CD4-positive, alpha-beta T cell treated with Interleukin-1 beta for 1 hour (primary cell): ENCODE measurements at places on chromosomes 6 and 20.

DNA sequence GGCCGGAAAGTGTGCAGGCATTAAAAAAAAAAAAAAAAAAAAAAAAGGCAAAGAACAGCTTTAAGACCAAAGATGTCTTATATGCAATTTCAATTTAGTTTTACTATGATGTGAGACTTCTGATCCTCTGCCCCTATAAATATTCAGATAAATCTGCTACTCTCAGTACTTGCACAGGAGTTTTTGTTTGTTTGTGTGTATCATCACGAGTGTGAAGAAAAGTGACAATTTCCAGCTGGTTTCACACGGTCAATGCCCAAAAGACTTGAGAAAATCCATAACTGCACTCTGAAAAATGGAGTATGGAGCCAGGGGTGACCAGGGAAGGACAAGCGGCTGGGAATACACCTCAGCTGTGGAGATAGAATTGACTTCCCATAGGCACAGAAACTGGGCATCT lies 757.7 kb downstream of the C6orf118 start:
- DNase-seq, result no peak

GRCh38 chr6:112984899-112985298 lies 637.8 kb downstream of the RFPL4B start:
- no peak for DNase-seq

DNA sequence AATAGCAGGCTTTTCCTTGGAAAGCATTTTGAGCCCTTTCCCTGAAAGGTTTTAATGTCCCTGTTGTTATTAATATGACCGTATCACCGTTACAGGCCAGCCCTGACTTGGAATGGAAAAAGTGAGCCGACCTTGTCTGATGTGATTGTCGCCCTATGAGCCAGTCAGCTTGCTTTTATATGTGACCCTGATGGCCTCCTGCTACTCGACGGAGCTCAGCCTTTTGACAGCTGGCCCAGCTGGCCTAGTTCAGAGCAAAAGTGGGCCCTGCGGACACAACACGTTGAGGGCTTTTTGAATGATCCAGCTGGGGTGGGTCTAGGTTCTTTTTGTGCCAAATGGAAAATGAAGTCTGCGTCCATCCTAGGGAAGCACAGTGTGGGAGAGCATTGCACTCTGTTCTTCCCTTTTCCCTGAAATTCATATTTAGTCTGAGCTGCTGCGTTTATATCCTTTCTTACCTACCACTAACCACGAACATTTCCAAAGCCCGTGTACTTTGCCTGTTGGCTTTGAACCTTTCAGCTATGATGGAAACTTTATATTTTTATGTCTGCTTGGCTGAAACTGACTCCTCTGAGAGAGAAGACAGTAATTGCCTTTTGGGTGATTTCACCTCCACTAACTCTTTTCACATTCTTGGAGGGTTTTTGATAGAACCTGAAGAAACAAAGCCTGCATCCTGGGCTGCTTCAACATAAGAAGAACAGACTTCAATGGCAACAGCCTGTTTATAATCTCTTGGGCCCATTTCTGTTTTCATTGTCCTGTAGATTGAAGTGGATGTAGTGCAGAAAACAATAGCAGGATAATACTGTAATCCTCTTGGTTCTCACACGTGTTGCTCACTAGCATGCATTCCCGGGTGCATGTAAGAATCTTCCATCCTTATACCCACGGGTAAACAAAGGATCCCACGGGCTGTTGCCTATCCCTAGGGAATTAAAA lies 121.8 kb upstream of the HDGFL1 start:
- no peak for DNase-seq

- DNase-seq, result no peak
These were observed 285.1 kb downstream of the CENPW start for GRCh38 chr6:126625019-126625418.

GRCh38 chr20:17875981-17876385 lies 92.6 kb downstream of the SNX5 start:
- no peak for DNase-seq

- DNase-seq, result no peak
These were observed 151.6 kb downstream of the SOBP start for GRCh38 chr6:107641500-107641941.

- DNase-seq, result no peak
These were observed 57.2 kb downstream of the TMEM200A start for GRCh38 chr6:130423044-130423443.

DNA sequence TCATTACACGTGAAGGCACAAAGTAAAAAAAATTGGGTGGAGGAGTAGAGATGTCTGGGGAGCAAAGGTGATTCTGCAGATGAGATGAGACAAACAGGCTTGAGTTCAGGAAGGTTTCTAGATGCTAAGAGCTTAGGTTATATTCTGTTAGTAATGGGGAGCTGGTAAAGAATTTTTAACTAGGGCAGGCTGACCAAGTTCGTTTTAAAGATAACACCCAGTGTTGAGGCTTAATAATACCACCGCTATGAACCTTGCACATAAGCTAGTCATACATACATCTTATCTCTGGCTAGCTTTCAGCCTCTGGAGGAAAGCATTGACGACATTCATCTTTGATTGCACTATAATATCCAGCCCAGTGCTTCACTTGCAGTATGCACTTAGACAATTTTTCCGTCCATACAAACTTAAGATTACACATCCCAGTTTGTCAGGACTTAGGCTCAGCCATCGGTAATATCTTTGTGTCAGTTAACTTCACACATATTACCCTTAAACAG lies 12.1 kb downstream of the NHSL1 start:
- no peak for DNase-seq

- no peak for DNase-seq
These were observed 573.1 kb upstream of the RNF217 start for GRCh38 chr6:124389127-124389526.

DNA sequence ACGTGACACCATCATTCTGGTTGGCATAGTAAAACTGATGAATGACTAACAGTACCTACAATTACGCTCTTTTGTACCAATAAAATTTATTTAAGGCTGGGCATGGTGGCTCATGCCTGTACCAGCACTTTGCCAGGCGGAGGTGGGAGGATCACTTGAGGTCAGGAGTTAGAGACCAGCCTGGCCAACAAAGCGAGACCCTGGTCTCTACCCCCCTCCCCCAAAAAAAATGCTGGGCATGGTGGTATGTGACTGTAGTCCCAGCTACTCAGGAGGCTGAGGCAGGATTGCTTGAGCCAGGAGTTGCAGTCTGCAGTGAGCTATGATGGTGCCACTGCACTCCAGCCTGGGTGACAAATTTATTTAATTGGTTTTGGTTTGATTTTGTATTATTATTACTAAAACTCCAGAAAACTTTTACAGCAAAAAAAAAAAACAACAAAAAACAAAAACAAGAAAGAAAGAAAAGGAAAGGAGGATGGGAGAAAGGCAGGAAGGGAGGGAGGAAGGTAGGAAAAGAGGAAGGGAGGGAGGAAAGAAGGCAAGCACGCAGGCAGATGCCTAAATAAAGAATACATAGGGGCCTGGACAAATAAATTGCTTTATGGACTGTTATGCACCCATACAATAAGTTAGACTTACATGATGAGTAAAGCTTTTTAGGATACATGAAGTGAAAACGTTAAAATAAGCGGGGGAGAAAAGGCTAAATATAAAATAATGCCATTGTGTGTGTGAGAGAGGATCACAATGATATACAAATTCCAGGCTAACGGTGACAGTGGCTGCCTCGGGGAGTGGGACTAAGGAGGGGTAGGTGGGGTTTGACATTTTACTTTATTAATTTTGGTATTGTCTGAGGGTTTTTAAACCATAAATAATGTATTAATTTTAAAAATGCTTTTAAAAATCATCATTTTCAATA lies 682 bp upstream of the ZSCAN9 start:
- DNase-seq, result no peak

- DNase-seq, result no peak
These were observed 314.0 kb upstream of the JAG1 start for GRCh38 chr20:10987651-10988383.

DNA sequence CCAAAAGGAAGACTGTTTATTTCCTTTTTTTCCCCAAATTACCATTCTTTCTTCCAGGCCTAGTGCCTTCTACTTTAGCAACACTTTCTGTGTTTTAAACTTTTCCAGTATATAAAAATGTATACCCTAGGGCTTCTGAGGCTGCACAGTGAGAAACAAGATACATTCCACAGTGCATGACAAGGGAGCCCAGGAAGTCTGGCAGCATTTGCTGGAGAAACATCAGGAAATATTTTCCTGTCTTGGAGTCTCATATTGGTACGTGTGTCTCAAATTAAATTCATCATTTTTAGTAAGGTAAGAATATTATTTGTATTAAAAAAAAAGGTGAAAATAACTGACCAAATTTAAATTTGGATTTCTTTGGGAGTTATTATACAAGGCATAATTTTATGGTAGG lies 662.6 kb downstream of the RFPL4B start:
- DNase-seq, result no peak

DNA sequence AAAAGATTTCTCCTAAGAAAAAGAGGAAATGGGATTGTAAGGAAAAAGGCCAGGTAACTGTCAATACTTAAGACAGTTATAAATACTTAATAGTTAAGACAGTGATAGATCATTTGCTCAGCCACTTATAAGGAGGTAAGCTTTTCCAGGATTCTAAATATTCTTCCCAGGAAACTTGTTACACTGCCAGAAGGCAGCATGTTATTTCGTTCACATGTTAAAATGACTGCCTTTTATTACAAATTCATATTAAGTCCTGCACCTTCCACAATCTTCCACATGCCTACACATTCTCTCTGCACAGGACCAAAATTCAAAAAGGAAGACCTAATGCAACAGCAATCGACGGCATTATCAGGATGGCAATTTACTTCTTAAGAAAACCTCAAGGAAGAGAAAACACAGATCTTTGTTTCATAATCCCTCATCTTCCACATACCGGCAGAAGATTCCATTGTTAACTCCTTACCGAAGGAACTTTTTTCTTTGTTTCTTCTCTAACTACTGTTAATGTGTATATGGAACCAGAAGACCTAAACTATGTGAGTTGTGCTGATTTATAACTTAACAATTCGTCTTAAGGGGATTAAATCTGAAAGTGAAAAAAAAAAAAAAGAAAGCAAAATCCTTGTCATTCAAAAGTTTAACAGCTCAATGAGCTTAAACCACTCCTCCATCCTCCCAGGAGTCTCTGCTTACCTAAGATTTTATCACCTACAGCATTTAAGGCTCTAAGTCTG lies 799 bp downstream of the TAAR2 start:
- DNase-seq, result no peak
